Muscle of back (tissue), 13 donors: ENCODE measurements at places on chromosomes 13 and 19.

- DNase-seq: no peak
These were observed 50.1 kb upstream of the FREM2 start for GRCh38 chr13:38636761-38637160.

DNA sequence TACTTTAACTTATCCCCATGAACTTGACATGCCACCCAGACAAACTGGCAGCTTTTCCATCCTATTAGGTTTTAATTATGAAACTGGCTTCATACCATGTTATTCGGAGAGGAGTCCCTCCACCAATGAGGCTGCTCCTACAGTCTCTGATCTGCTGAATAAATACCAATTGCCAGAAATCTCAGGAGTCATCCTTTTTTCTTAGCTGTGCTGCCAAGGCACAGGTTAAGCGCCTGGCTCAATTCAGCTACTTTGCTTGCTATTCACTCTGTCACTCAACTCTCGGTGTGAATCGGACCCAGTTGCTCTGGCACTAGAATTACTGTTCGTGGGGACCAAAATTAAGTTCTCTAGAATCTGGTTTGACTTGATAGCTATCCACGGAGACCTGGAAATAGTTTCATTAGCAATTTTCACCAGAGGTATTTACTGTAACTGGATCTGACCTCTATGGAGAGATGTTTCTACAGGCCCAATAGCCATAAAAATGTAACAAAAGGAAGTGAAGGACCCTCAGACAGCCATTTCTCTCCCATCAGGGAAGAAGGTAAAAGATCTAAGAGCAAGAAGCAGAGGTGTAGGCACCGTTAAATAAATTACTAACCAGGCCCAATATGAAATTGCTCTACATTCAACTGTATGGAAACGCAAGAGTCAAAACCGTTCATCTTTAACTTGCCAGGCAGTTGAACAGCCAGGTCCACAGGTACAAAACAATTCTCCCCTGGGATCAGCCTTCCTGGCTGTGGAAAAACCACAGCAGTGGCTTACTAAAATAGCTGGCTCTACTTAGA, 5.4 kb downstream of the ZC3H4 start:
- DNase-seq: no peak

DNA sequence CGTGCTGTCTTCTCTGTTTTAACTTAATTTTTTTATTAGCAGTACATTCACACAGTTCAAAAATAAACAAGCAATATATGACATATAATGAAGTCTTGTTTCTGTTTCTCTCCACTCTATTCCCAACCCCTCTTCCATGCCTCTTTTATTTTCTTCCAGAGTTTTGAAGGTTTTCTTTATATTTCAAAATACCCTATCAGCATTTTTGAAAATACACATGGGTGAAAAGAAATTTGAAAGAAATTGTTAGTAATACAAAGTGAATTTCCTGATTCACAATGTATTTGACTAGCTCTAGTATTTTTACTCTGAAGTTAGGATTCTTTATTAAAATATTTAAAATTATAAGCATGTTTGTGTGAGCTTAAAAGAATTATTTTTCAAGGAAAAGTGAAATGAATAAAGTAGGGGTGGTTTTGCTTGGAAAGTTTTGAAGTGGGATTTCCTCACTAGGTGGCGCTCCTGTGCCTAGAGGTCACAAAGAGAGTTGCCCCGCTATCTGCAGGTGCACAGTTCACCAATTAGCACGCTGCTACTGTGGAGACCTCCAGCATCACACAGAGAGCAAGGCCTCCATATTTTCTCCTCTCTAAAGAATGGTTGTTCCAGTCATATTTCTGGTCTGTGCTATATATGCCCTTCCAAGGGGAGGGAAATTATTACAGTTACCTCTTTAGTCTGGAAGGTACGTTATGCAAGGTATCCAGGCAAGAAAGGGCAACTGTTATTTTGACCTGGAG, 37.6 kb downstream of the SOX21 start:
- no peak for DNase-seq

DNA sequence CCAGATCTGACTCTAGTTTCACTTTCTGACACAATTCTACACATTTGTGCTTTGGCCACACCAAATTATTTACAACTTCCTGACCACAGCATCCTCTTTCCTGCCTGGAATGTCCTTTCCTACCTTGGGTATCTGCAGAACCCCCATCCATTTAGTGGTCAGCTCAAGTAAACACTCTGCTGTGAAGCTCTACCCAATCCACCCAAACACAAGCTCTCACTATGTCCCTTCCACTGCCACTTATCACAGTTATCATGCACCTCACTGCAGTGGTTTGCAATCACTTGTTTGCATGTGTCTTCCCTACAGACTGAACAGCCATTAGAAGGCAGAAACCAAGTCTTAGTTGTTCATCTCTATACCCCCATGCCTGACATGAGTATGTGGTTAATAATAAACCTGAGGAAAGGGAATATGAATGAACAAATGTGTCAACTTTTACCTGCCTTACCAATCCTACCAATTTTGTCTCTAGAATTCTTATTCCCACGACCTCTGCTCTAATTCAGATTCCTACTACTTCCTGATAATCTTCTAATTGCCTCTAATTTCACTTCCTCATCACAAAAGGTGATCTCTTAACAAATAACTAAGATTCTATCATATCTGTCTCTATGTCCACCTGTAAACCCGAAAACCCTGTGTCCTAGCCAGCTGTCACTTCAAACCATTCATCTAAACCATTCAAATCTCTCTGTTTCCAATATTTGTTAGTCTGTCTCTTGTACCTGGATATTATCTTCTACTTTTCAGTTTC, 25.1 kb downstream of the LNX2 start:
- DNase-seq: no peak

DNA sequence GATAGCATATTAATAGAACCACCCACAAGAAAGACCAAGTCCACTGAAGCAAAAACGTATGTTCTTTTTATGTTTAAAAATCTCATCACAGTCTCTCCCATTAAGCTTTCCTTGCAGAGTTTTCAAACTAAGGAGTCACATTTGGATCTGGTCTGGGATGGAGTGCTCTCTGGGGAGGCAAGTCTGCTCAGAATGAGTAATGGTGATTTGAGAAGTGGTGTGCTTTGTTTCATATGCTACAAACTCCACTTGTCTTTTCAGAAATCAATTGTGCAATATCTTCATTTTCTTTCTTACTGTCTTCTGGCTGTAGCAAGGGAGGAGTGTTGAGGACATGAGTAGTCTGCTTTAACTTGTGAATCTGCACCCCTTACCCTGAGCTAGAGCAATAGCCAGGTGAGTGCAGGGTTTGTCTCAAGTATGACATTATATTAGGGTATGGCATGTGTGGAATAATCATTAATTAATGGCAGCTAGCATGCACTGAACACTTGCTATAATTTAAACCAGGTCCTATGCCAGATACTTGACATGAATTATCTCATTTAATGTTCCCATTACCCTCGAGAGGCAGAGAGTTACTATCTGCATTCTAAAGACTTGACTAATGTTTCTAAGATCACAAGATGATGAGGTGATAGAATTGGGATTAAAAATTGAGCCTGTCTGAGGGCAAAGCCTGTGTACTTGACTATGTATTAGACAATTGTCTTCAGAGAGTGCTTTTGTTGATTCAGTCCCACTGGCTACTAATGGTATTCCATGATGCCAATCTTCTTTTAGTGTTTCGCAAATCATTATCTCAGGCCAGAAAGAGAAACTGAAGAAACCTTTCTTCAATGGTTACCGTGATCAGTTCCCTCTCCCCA, 171.8 kb downstream of the GPC6 start:
- no peak for DNase-seq

- no peak for DNase-seq
These were observed 14.3 kb upstream of the ZNF554 start for GRCh38 chr19:2805261-2805900.

DNA sequence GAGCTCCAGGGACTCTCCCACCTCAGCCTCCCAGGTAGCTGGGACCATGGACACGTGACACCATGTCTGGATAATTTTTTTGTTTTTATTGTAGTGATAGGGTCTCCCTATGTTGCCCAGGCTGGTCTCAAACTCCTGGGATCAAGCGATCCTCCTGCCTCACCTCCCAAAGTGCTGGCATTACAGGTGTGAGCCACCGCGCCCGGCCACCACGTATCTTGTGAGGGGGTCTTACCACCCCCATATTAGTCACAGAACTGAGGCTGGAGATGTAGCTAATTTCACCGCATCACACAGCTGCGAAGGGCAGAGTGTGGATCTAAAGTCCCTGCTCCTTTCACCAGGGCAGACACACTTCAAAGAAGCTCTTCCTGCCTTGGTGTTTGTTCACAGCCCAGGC, 211.8 kb upstream of the SOX1 start:
- no peak for DNase-seq

DNA sequence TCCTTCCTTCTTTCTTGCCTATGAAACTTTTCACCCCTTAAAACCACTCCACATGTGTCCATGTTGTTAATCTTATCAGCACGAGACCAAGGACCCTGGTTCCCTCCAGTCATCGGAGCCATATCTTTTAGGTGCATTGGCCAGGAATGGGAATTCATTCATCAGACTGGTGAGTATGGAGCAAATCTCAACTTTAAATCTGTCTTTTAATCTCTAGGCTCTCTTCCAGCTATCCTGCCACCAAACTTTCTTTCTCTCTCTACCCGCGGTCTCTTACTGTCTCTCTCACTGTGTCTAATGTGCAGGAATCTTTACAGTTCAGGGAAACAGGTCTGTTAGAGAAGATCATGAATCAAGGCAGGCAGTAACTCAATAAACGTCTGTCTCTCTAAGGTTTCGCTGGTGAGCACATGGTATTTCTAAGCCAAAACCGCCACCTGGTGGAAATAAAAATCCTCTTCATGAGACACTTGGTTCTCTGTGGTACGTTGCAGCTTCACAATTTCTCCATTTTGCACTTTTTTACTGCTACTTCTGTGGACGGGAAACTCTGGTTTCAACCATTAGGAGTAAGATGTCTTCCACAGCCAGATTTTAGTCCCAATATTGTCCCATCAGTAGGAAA, 16.1 kb downstream of the LGALS16 start:
- no peak for DNase-seq
